Vagina (tissue), 2 donors: ENCODE measurements at places on chromosomes 7 and 10.

DNA sequence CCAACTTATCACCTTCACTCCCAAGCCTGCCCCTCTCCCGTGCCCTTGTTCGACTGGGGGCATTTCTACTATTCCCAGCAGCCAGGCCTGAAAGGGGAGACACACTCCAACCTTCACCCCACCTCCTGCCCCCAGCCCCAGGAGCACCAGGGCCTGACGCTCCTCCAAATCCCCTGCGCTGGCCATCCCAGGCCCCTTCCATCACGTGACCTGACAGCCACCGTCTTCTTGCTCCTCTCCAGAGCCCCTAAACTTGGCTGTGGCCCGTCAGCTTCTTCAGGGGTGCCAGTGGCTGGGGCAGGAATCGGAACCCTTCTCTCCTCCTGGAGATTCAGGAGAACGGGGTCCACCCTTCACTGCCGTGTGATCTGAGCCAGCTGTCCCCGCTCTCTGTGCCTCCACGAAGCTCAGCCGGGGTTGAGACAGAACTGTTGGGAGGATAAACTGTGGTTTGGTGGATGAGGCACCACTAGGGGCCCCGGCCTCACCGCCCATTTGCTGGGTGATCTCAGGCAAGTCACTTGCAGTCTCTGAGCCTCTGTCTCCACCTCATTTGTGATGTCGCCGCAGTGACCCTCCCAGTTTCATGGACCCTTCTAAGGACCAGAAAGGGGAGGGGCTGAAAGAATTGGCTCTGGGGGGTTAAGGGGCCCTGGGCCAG is 91.0 kb downstream of the MYL10 start:
- no peak overlapping the region for H3K4me3 ChIP-seq
- no peak for DNase-seq
- no peaks in the 10 kb centered on the region for H3K36me3 ChIP-seq
- no peaks in the 10 kb centered on the region for H3K27me3 ChIP-seq
- H3K4me1 ChIP-seq, result no peaks in the 10 kb centered on the region
- H3K27ac ChIP-seq, result no peak overlapping the region

DNA sequence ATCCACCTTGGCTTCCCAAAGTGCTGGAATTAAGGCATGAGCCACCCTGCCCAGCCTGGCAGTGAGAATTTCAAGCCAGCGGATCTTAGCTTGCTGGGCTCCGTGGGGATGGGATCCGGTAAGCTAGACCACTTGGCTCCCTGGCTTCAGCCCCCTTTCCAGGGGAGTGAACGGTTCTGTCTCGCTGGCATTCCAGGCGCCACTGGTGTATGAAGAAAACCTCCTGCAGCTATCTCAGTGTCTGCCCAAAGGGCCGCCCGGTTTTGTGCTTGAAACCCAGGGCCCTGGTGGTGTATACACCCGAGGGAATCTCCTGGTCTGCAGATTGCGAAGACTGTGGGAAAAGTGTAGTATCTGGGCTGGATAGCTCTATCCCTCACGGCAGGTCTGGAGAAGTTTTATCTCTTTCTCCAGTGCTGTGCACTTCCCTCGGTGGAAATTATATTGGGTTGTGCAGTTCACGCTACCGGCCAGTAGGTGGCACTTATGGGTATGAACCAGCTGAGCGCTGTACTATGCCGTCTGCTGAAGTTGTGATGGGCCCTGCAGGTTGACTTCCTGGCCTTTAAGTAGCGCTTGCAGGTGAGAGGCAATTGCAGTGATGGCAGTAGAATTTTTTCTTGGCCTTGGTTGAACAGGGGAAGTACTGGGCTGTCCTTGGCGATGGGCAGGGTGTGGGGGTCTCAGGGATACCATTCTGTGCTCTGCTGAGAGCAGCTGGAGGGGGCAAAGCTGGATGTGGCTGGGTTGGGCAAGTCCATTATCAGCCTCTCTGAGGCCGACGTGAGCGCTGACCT is 138.0 kb upstream of the MTPN start:
- DNase-seq, result no peak
- no peak overlapping the region for H3K27ac ChIP-seq
- H3K27me3 ChIP-seq, result no peaks in the 10 kb centered on the region
- no peaks in the 10 kb centered on the region for H3K36me3 ChIP-seq
- no peaks in the 10 kb centered on the region for H3K4me1 ChIP-seq
- H3K4me3 ChIP-seq, result no peak overlapping the region

GRCh38 chr10:30775779-30776591 is 146.4 kb upstream of the LYZL2 start:
- no peaks in the 10 kb centered on the region for H3K36me3 ChIP-seq
- no peak overlapping the region for H3K4me3 ChIP-seq
- H3K27me3 ChIP-seq, result no peaks in the 10 kb centered on the region
- H3K27ac ChIP-seq, result no peak overlapping the region

- no peaks in the 10 kb centered on the region for H3K27me3 ChIP-seq
- no peak overlapping the region for H3K4me3 ChIP-seq
- H3K27ac ChIP-seq, result no peak overlapping the region
- H3K4me1 ChIP-seq, result no peaks in the 10 kb centered on the region
Observed at GRCh38 chr10:117781216-117781831, 238.8 kb downstream of the EMX2 start.

DNA sequence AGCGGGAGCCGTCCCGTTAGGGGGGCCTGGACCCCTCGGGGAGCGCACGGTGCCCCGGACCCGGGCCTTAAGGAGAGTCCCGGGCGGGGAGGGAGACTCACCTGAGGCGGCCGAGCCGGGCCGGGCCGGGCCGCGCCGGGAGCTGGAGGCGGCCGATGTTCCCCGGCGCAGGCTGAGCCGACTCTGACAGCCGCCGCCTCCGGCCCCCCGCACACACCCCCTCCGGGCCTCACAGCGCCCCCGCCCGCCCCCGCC is at the start of gene ACHE:
Gene ACHE, minus strand, starts transcription at position 188 of the 255 bp plus-strand sequence. CDS start 1,656 bp downstream, outside the sequence.
- peak within 1 kb of the TSS; percentile 25 for H3K27ac ChIP-seq
- no peaks in the 10 kb centered on the region for H3K36me3 ChIP-seq
- H3K4me3 ChIP-seq, result peak within 1 kb of the TSS; percentile 47
- no peaks in the 10 kb centered on the region for H3K27me3 ChIP-seq
- DNase-seq, result no peak

- no peaks in the 10 kb centered on the region for H3K27me3 ChIP-seq
- H3K4me1 ChIP-seq, result peaks cover 20% of the 10 kb centered on the region
- peak overlapping the region; percentile 67 for H3K27ac ChIP-seq
- no peak for DNase-seq
- H3K4me3 ChIP-seq, result no peak overlapping the region
- no peaks in the 10 kb centered on the region for H3K36me3 ChIP-seq
Observed at GRCh38 chr10:29811751-29812427, 177.1 kb upstream of the SVIL start.

- H3K36me3 ChIP-seq, result no peaks in the 10 kb centered on the region
- DNase-seq, result no peak
Observed at GRCh38 chr10:22245567-22245966, 27.8 kb upstream of the EBLN1 start.

GRCh38 chr7:76304888-76305375 is 2.5 kb downstream of the HSPB1 start:
- peaks cover 46% of the 10 kb centered on the region for H3K4me1 ChIP-seq
- no peaks in the 10 kb centered on the region for H3K27me3 ChIP-seq
- peak overlapping the region; percentile 100 for H3K27ac ChIP-seq
- H3K4me3 ChIP-seq, result peak overlapping the region; percentile 84

GRCh38 chr7:87961754-87962153 is 27.7 kb downstream of the ADAM22 start:
- H3K27ac ChIP-seq, result no peak overlapping the region
- DNase-seq, result no peak
- H3K27me3 ChIP-seq, result no peaks in the 10 kb centered on the region
- no peak overlapping the region for H3K4me3 ChIP-seq
- no peaks in the 10 kb centered on the region for H3K36me3 ChIP-seq
- no peaks in the 10 kb centered on the region for H3K4me1 ChIP-seq

DNA sequence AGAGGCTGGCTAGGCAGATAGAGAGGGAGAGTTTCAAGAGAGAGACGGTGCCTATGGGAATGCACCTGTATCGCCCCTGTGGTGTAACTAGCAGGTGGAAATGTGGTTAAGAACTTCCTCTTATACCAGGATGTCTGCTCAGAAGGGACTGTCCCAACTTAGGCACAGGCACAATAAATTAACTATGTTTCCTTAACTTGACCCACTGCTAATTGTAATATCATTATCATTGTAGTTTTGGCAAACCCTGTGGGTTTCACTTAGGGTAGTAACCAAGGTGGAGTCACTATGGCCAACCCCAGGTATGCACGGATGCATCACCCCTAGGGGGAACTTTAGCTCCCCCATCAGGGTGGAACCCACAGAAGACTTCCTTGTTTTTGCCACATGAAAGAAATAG is 455.7 kb downstream of the DGKB start:
- no peaks in the 10 kb centered on the region for H3K36me3 ChIP-seq
- DNase-seq, result no peak
- no peaks in the 10 kb centered on the region for H3K4me1 ChIP-seq

DNA sequence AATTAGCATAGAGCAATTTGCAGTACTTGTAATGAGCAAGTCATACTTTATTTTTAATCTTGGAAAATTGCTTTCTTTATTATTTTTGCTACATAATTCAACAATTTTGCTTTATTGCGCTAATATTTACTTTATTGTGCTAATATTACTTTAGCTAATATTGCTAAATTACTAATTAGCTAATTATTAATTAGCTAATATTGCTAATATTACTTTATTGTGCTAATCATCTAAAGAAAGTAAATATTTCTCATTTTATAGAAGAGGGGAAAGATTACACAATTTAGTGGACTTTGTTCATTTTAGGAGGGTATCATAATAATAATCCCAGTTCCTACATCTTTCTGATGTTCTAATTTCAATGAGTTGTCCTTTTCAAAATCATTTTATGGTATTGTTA is 61.2 kb downstream of the RUNDC3B start:
- H3K4me1 ChIP-seq, result no peaks in the 10 kb centered on the region
- no peak for DNase-seq
- no peaks in the 10 kb centered on the region for H3K36me3 ChIP-seq

DNA sequence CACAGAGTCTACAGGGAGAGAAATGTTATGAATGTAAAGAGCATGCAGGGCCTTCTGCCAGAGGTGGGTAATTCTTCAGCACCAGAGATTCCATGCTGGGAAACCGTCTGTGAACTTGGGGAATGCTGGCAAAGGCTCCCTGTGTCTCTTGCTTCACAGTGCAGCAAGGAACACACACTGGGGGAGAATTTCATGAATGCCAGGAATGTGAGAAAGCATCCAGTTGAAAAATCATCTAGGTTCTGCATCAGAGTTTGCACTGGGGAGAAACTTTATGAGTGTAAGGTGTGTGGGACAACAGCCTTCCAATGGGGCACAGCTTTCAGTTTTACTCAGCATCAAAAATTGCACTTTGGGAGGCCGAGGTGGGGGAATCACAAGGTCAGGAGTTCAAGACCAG is 224.3 kb upstream of the IGFBP3 start:
- no peaks in the 10 kb centered on the region for H3K36me3 ChIP-seq
- H3K27me3 ChIP-seq, result no peaks in the 10 kb centered on the region

DNA sequence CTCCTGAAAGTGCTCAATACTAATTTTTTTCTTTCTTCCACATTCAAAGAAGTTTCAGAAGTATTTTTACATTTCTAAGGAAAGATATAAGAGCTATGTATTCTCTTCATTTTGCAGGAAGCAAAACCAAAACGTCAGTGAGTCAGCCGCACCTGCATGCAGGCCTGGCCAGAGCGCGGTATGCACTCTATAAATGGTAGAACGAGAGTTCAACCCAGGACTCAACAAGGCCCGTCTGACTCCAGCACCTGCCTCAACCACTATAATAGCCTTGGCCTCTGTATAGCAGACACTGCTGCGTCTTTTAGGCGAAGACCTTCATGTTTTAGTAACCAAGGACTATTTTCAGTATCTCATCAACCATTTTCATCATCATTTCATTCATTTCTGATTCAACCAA is 113.2 kb downstream of the KMT2E start:
- H3K27me3 ChIP-seq, result no peaks in the 10 kb centered on the region
- H3K36me3 ChIP-seq, result no peaks in the 10 kb centered on the region

DNA sequence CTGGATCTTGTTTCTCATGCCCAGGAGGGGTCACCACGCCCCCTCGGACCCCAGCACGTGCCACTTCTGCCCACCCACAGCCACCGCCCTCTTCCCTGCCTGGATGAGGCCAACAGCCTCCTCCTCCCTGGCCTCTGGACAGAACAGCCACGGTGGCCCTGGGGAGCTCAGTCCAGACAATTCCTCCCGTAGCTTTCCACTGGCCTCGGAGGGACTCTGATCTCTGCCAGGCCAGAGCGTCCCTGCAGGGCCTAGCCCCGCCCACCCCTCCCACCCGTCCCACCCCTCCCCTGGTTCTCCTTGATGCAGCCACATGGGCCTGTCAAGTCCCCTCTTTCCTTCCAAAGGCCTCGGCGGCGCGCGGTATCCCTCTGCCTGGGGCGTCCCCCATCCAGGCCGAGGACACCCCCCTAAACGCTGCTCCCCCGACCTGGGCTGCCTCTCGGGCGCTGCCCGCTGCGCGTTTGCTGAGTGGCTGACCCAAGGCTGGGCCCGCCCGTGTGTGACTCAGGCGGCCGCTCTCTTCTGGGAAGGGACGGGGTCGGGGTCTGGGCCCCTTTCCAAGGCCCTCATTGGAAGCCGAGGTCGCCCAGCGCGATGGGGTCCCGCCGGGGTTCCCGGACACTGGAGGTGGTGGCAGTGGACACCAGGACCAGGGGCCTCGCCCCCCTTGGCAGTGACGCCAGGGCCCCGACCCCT is 557 bp downstream of the TMEM120A start:
- H3K27me3 ChIP-seq, result no peaks in the 10 kb centered on the region
- no peak for DNase-seq
- H3K36me3 ChIP-seq, result no peaks in the 10 kb centered on the region

DNA sequence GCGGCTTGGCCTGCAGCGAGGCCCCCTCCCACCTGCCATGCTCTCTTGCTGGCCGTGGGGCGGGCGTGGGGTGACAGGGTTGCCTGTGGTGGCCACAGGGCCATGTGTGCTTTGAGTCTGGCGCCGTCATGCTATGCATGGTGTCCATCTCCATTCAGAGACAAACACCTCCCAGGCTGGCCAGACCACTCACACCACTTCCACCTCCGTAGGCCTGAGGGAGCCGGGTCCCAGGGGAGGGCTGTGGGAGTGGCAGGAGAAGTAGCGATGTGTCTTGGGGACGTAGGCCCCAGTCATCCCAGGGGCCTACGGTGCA is 65.5 kb downstream of the DNAJB6 start:
- no peaks in the 10 kb centered on the region for H3K36me3 ChIP-seq
- H3K4me3 ChIP-seq, result no peak overlapping the region
- no peaks in the 10 kb centered on the region for H3K27me3 ChIP-seq
- H3K4me1 ChIP-seq, result peaks cover 42% of the 10 kb centered on the region

- H3K27me3 ChIP-seq, result no peaks in the 10 kb centered on the region
- no peak overlapping the region for H3K4me3 ChIP-seq
- H3K36me3 ChIP-seq, result no peaks in the 10 kb centered on the region
- H3K4me1 ChIP-seq, result no peaks in the 10 kb centered on the region
- no peak for DNase-seq
Observed at GRCh38 chr7:84232646-84233045, 38.1 kb upstream of the SEMA3A start.

- no peak overlapping the region for H3K27ac ChIP-seq
- no peak for DNase-seq
- no peaks in the 10 kb centered on the region for H3K4me1 ChIP-seq
Observed at GRCh38 chr7:80475383-80475782, 36.5 kb downstream of the GNAT3 start.
